ENCODE measurements at places on chromosomes 16 and 17.

DNA sequence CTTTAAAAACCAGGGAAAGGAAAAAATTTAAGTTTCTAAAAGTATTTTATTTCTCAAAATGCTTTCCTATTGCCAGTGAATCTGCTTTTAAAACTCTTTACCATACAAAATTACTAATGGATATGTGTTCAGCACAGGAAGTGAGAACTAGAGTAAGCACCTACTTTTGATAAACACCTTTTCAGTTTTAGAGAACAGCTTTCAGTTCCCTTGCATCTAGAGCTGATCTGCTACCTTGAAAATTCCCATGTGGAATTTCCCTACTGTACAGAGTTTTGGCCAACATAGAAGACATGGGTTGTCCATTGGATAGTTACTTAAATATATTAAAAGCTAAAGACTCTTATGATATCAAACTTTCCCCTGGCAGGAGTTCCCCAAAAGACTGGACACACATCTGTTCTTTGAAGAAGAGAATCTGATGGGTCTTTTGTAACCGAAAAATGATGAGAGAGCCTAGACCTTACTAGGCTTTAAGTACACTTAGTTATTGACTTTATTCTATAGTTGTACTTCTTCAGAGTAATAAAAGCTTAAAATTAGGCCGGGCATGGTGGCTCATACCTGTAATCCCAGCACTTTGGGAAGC is 112.1 kb upstream of the CNTNAP4 start:
- no peak for DNase-seq

GRCh38 chr17:65243838-65244625 is 106.9 kb downstream of the RGS9 start:
- DNase-seq = no peak

DNA sequence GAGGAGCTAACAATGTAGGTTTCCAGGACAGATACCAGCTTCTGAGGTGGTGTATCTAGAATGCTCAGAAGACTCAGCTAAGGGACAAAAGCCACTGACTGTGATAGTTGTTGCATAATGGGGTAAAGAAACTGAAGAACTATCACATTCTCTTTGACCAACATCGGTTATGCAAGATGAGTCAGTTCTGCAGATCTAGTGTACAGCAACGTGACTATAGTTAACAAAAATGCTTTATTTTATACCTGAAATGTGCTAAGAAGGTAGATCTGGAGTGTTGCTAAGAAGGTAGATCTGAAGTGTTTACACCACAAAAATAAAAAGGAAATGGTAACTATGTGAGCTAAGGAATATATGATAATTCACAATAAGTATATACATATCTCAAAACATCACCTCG is 2.5 kb downstream of the KRTAP9-6 start:
- DNase-seq = no peak

DNA sequence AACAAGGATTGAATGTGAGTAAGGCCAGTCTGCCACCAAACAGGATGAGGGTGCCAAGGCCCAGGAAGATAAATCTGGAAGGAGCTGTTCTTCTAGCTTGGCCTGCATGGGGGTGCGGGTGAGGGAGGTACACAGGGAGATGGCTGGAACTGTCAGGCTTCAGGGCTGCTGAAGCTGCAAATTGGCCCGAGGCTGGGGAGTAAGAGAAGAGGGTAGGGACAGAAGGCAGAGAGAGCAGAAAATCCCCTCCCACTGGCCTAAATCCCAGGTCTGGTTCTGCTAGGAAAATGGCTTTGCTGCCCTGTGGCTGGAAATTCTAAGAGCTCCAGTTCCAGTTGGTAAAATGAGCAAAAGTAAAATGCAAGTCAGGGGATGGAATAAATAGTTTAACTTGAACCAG is 87.9 kb downstream of the CCDC182 start:
- no peak for DNase-seq

DNA sequence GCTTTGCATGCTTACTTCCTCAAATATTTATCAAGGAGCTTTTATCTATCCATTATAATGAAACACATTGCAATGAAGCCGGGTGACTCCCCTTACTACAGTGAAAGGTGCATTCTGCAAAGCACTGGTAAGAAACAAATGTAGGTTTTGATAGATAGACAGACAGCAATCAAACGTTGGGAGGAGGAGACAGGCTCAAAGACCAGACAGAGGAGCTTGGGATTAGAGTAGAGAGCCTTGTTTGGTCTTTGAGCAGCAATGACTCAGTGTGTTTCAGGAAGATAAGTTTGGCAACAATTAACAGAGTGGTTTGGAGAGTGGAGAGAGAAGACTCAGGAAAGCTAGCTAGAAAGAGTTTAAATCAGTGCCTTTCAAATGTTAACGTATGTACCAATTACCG is 68.8 kb downstream of the ZNF18 start:
- DNase-seq = no peak

DNA sequence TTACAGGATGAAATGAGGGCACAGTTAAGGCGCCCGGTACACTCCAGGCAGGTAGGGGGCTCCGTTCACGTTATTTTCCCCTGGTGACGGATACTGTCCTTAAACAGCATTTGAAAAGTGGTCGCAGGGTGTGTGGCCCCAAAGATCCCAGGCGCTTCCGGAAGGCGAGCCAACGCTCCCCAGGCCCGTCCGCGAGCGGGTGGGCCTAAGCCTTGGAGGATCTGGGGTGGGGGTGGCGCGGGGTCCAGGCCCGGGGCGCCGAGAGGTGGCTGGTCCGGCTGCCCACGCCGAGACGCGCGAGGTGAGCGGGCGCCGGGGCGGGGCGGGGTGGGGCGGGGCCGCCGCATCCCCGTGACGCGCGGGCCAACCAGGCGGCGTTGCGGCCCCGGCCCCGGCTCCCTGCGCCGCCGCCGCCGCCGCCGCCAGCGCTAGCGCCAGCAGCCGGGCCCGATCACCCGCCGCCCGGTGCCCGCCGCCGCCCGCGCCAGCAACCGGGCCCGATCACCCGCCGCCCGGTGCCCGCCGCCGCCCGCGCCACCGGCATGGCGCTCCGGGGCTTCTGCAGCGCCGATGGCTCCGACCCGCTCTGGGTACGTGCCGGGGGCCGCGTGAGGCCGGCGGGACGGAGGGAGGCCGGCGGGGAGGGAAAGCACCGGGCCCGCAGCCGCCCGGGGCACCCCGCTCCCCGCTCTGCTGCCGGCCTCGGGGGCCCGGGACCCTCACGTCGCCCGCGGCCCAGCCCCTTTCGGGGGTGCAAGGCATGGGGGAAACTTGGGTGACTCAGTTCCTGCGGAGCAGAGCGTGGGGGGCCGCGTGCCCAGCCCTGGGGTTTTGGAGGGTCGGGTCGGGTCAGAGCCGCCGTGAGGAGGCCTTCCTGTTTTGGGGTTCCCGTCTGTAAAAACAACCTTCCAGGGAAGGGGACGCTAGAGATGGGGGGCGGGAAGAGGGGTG is at the start of gene ABCC1:
Gene ABCC1, plus strand, starts transcription at position 407 of the 951 bp plus-strand sequence. Its CDS starts 136 bp downstream, at position 543.
- DNase-seq = peak; percentile 72

GRCh38 chr16:53932975-53933374 is 229.0 kb downstream of the FTO start:
- DNase-seq = no peak

DNA sequence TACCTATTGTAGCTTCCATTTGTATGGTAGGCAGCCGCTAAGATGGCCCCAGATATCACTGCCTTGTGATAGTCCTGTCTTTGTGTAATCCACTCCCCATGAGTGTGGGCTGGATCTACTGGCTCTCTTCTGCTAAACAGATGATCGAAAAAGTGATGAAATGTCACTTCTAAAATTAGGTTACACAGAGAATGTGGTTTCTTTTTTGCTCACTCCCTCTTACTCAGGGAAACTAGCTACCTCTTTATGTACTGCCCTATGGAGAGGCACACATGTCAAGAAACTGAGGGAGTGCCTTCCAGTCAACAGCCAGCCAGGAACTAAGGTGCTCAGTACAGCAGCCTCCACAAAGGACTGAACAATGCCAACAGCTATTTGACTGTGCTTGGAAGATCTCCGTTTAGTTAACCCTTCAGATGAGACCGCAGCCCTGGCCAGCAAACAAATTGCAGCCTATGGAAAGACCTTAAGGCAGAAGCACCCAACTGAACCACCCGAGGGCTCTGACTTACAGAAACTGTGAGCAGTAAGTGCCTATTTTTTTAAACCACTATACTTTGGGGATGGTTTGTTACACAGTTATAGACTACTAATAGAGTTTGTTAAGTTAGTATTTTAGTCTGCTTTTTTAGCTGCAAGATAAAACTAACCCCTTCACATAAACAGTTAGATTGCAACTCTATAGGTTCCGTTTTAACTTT is 113.2 kb upstream of the MAF start:
- DNase-seq = no peak

GRCh38 chr17:2177235-2177811 is 122.4 kb downstream of the HIC1 start:
- DNase-seq = no peak

DNA sequence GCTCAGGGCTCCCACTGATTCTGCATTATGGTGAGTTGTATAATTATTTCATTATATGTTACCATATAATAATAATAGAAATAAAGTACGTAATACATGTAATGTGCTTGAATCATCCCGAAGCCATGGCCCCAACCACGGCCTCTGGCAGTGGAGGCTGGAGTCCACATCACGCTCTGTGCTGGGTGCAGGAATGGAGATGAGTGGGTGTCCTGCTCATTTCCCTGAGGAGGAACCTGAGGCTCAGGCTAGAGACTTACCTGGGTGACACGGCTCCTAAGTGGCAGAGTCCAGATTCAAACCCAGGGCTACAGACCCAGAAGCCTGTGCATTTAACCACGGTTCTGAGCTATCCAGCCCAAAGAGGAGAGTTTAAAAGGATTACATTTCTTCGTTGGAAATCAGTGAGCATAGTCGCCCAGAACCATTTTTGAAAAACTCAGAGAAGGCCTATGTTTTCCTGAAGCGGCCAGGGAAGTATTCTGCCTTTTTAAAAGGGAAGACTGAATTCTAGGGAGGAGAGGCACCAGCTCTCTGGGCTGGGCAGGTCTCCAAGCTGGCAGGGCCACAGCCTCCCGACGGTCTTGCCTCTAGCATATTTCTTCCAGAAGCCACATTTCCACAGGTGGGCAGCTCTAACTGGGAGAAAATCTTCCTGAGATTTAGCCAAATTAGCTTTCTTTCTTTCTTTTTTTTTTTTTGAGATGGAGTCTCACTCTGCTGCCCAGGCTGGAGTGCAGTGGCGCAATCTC is 6.7 kb downstream of the IL4R start:
- no peak for DNase-seq

DNA sequence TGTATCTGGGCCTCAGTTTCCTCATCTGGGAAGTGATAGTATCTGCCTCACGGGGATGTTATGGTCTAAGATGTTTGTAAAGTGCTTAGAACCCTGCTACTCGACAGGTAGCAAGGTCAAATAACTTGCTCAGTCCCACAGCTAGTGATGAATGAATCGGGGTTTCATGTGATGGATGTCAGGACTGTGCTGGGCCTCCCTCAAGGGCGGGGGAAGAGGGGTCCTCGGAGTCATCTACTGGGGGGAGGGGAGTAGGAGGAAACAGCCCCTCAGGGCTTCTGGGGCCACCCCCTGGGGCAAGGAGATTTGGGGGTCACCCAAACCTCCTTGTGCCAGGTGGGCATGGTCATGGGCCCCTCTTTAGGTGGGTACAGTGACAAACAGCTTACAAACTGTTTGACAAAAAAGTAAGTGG is 732 bp downstream of the PNPO start:
- DNase-seq = no peak

- no peak for DNase-seq
Measured at GRCh38 chr16:63415014-63415413, 1378.8 kb upstream of the CDH8 start.

DNA sequence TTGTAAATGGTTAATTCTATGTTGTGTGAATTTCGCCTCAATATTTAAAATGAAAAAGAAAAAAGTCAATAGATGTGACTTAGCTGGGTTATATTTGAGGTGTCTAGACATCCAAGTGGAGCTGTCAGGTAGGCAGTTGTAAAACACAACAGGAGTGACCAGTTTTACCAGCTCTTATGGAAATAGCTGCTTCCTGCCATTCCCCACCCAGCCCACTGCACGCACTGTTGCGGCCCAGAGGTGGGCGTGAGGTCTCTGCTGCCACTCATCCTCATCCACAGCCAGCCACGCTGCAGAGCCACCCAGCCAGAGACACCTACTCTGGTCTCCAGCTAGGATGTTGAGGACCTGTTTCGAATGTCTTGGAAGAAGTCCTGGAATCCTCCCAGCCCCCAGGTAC is 3.4 kb upstream of the CARD14 start:
- DNase-seq = no peak

DNA sequence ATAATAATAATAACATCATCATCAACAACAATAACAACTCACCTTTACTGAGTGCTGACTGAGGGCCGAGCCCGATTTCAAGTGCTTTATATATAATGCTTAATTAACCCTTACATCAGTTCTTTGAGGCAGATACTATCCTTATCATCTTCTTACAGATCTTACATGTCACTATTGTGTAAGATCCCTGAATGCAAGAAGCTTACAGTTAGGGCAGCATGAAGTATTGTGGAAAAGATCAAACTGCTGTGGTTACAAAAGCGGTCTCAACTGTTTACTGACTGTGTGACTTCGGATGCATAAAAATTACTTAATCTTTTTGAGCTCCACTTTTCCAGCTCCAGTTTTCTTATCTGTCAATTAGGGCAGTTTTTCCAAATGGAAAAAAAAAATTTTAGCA is 3.3 kb downstream of the VAT1 start:
- no peak for DNase-seq

GRCh38 chr17:76081295-76082210 is 2.6 kb downstream of the ZACN start:
- DNase-seq = no peak

DNA sequence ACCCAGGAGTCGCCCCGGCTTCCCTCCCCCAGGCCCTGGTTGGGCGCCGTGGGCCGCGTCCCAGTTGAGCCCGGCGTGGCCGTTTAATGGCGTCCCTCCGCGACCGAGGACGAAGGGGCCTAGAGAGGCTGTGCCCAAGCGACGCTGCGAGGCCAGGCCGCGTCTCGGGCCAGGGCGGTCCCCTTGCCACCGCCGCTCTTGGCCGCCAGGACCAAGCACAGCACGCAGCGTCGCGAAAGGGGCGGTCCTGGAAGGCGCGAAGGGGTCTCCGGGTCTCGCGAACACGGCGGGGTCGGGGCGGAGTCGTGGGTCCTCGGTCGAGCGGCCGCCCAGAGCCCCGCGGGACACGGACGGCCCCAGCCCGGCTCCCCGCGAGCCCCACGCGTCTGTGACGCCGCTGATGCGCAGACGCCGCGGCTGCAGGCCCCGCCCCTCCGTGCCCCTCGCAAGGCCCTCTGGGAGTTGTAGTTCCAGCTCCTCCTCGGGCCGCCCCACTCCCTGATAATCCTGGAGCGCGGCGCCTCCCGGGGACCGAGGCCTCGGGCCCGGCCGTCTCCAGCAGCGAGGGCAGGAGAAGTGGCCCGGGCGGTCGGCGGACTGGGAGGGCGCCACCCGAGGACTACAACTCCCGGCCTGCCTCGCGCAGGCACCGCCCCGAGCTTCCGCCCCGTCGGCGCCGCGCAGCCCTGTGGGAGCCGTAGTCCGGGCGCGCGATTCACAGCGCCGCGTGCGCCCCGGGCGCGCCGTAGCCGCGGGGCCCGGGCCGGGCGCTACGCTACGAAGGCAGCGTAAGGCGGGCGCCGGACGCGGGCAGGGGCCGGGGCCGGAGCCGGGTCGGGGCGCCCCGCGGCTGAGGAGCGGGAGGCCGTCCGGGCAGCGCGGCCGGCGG is at the start of gene CAPN15:
Gene CAPN15, plus strand, starts transcription at position 698 of the 889 bp plus-strand sequence. CDS start 19,127 bp downstream, outside the sequence.
- peak; percentile 88 for DNase-seq

Measured in CD4-positive, alpha-beta T cell treated with Interleukin-12 subunit alpha and Interleukin-12 subunit beta, for 1 hour (primary cell).